ENCODE measurements at places on chromosomes 11 and 22.

DNA sequence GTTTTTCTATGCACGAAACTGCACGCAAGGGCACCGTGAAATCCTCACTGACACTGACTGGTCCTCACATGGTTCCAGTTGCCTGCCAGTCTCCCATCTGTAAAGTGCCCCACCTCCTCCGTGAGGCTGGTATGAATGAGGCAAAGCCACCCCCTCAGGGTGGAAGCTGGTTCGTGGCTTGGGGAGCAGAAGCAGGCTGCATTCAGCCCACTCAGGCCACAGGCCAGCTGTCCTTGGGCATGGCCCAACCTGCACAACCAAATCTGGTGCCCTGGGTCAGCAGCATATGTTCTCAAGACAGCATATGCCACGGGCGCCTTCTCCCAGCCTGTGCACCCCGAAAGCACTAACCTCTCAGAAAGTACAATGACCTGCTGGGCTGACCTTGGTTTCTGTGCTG is 29.3 kb downstream of the SERPINH1 start:
- no peak for DNase-seq

DNA sequence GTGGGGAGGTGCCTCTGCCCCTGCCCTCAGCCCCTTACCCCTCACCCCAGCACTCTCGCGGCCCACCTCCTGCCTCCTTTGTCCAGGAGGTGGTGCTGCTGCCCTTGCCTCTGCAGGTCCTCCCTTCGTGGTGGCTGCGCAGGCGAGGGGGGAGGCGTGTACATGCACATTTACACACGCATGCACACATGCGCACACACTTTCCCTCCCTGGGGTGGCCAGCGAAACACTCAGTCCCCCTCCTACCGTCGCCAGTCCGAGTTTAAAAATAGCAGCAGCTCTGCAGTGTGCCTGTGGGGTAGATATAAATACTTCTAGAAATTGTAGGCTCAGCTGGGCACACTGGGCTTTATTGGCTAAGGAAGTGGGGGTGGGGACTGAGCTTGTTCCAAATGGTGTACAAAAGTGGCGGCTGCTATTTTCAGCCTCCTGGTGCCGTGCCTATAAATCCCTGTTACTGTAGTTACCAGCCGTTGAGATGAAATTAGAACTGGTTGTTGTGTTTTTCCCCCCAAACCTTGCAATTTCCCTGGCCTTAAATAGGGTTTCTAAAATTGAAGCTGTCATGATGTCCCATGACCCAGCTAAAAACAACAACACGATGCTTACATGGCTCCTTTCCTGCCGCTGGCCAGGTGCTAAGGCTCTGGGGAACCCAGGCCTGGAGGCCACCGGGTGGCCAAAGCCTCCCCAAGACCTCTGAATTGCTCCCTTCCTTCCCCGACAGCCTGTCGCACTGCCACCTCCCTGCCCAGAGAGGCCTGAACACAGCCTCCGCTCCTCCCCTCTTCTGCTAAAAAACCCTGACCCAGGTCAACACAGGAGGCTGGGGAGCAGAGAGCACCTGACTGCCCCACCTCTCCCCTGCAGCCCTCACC is 12.4 kb downstream of the PICK1 start:
- DNase-seq = no peak

GRCh38 chr22:38696606-38697424 is 3.9 kb downstream of the JOSD1 start:
- peak; percentile 83 for DNase-seq

GRCh38 chr11:102495161-102496042 is 35.1 kb downstream of the MMP7 start:
- peak; percentile 93 for DNase-seq

- DNase-seq = no peak
These were observed 2.8 kb upstream of the MCAM start for GRCh38 chr11:119319700-119320239.

GRCh38 chr22:20106849-20107237 is 9.1 kb upstream of the RANBP1 start:
- no peak for DNase-seq

DNA sequence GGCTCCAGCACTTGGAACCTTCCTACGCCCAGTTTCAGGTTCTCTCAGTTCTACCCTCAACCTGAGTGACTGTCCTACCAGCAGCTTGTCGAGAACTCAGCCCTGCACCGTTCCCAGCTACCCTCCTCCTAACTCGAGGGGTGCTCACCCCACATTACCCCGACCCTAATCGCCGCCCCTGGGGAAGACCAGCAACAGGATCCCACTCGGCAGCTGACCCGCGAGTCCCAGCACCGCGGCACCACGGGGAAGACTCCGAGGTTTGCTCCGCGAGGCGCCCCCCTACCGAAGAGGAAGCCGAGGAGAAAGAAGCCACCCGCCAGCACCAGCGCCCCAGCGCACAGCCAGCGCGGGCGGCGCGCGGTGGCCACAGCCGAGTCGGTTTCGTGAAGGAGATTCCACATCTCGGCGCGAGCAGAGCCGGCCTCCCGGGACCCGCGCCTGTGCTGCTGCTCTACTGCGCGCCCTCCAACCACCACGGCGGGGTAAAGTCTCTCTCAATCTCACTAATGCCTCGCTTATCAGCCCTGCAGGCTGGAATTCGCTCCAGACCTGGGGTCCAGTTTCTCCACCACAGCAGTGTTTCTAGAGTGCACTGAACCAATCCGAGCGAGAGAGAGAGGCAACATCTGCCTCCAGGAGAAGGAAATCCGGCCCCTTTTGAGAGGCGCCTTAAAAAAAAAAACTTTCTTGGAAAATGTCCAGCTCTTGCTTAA is at the start of gene FOLH1:
Gene FOLH1 (minus strand): TSS at position 597 of the 716 bp plus-strand sequence. CDS start 193 bp downstream, at position 404.
- DNase-seq = no peak

DNA sequence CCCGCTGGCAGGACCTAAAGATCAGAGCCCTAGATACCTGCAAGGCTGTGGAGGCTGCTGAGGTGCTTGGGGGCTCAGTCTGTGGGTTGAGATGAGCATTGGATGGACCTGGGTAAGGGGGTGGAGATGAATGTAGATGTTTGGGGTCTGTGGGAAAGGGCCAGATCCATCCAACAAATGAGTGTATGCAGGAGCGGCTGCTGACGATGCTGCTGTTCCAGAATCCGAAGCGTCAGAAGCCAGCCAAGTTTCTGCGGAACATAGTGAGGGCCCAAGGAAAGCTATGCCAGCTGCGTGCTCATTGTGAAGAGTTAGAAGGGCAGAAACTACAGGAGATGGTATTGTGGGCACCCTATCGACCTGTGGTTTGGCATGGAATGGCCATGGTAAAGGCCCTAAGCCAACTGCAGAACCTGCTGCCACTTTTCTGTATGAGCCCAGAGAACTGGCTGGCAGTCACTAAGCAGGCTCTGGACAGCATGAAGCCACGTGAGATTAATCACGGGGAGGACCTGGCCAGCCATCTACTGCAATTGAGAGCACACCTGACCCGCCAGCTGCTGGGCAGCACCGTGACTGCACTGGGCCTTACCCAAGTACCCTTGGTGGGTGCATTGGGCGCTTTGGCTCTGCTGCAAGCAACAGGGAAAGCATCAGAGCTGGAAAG is 36.6 kb downstream of the RRP8 start:
- DNase-seq = no peak

DNA sequence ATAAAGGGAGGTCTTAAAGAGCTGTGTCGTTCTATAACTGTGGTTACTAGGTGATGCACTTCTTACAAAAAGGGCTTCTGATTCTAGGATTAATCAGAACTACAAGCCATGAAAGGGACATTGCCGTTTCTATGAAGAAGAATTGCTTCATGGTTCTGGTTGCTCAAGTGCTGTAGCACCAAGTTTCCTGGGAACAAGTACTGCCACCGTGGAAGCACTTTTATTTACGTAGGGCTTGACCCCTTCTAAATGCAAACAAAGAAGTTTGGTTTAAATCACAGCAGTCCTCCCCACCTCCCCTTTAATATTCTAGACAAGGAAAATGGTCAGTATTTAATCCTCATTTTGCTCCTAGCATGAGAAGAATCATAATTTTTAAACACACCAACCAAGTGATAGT is 9.8 kb downstream of the YAP1 start:
- DNase-seq = peak; percentile 56

- peak; percentile 36 for DNase-seq
These were observed 197.2 kb upstream of the PITPNB start for GRCh38 chr22:28116219-28116673.

- DNase-seq = peak; percentile 54
These were observed 6.7 kb upstream of the BRSK2 start for GRCh38 chr11:1382831-1383607.

GRCh38 chr11:35689081-35689996 is 26.8 kb downstream of the TRIM44 start:
- no peak for DNase-seq

DNA sequence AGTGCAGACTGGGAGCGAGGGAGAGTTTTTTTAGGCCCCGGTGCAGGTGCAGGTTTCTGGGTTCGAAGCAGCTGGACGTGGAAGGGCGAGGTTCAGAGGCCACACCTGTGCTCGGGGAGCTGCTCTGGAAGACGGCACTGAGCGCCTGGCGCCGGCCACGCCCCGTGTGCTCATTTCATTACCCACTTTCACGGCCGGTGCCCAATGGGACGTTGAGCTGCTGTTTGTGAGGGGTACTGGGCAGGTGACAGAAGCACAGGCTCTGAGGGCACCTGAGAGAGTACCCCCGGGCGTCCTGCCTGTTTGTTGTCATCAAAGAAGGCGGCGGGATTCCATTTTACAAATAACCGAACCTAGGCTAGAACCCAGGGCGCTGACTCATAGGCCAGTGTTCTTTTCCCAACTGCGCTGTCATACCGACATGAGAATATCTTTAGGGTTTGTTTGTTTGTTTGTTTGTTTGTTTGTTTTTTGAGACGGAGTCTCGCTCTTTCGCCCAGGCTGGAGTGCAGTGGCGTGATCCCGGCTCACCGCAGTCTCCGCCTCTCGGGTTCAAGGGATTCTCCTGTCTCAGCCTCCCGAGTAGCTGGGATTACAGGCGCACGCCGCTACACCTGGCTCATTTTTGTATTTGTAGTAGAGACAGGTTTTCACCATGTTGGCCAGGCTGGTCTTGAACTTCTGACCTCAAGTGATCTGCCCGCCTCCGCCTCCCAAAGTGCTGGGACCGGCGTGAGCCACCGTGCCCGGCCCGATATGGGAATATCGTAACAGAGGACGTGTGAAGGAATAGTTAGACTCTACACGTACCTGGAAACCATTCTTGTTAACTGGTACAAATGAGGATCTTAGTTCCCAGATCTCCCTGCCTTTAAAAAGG is 16.6 kb upstream of the SPTBN2 start:
- peak; percentile 58 for DNase-seq

DNA sequence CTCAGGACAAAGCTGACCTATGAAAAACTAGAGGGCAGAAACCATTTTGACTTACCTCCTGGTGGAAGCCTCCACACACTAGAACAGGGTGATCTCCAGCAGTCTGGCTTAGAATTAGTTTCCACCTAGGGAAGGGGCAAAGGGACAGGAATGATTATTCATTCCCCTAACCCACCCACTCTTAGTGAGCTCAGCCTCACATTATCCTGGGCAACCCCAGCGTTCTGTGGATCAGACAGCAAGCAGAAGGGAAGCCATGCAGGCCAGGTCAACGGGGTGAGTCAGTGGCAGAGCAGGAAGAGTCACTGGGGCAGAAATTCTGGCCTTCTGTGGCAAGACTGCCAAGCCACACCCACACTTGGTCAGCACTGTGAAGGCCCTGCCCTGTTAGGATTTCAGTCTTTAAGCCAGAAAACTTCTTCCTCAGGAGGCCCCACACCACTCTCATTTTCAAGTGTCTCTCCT is 10.5 kb downstream of the NUMA1 start:
- DNase-seq = peak; percentile 86

GRCh38 chr11:100469835-100470234 is 217.3 kb upstream of the ARHGAP42 start:
- no peak for DNase-seq

GRCh38 chr11:30143098-30143705 is 87.6 kb upstream of the FSHB start:
- peak; percentile 60 for DNase-seq

DNA sequence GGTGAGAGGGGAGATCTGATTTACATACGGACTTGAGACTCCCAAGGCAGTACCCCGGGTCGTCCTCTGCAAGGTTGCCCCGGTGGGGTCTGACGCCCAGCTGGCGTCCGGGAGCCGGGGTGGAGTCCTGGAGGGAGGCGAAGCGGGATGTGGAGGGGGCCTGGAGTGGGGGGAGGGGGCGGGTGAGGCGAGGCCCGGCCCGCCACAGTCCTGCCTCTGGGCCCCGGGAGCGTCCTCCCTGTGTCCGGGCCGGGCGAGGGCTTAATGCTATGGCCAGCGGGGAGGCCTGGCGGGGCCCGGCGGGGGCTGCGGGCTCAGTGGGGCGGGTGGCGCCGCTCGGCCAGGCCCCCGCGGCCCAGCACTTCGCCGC is 2.4 kb upstream of the MYBPC3 start:
- DNase-seq = no peak

GRCh38 chr11:33713151-33713855 is 12.7 kb upstream of the C11orf91 start:
- DNase-seq = no peak

DNA sequence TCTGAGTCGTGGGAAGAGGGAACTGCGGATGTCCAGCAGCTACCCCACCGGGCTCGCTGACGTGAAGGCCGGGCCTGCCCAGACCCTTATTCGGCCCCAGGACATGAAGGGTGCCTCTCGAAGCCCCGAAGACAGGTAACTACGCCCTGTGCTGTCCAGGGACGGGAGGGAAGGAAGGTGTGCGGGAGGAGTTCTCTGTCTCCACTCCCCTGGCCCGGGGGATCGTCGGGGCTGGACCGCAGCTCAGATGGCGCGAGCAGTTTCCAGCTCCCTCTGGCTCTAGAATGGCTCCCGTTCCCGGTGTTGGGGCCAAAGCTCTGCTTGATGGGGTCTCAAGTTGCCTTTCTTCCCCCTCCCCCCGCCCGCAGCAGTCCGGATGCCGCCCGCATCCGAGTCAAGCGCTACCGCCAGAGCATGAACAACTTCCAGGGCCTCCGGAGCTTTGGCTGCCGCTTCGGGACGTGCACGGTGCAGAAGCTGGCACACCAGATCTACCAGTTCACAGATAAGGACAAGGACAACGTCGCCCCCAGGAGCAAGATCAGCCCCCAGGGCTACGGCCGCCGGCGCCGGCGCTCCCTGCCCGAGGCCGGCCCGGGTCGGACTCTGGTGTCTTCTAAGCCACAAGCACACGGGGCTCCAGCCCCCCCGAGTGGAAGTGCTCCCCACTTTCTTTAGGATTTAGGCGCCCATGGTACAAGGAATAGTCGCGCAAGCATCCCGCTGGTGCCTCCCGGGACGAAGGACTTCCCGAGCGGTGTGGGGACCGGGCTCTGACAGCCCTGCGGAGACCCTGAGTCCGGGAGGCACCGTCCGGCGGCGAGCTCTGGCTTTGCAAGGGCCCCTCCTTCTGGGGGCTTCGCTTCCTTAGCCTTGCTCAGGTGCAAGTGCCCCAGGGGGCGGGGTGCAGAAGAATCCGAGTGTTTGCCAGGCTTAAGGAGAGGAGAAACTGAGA is 1.4 kb downstream of the ADM start:
- DNase-seq = peak; percentile 40

- DNase-seq = no peak
These were observed 2.1 kb downstream of the PAMR1 start for GRCh38 chr11:35523331-35523768.
